ENCODE measurements at places on chromosomes 3 and 15.

GRCh38 chr3:127006781-127007436, 24.0 kb downstream of the PLXNA1 start:
- no peak for DNase-seq

DNA sequence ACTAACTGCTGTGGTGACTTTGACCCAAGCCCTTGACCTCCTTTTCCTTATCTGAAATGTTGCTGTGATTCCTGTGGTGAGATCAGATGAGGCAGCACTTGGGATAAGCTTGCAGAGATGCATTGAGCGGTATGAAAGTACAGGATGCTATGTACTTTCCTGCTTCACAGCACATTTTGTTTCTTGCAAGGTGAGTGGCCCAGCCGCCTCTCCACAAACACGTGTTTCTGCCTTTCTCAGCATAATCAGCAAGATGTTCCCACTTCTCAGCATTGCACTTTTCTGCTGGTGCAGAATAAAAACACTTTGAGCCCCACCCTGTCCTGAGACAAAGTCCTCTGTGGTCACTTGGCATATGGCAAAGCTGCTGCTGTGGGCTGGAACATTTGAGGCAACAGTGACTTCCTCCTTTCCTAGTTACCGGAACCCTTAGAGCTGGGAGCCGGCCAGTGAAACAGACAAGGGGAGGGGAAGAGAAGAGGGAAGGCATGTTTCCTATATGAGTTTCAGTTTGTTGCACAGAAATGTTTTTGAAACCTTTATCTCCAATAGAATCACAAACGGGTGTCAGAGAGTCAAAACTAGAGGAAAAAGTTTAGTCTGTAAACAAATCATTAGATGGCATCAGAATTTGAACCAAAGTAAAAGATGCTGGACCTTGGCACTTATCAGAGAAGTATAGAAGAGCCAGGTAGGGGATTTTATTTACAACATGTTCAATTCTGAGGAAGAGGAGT, 5.0 kb downstream of the NUDT16 start:
- DNase-seq, result no peak

DNA sequence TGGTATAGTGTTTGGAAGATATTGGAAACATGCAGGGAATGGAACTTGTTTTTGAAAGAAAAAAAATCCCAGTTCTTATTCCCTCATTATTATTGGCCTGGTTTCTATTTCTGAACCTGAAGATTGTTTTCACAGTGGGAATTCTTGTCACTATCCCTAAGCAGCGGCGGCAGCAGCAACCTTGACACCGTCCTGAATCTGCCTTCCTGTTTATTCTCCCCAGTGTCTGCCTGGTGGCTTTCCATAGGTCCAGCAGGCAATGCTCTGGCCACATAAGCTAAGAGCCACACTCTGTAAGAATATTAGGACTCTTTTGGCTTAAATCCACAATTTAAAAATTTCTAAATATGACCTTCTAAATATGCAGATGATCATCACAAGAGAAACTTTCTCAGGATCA, 178.0 kb downstream of the PLCL2 start:
- DNase-seq, result no peak

- DNase-seq, result no peak
Observed at GRCh38 chr3:40845916-40846315, 321.2 kb downstream of the ZNF621 start.

- DNase-seq, result no peak
Observed at GRCh38 chr3:148329481-148330235, 368.0 kb upstream of the AGTR1 start.
